CD4-positive, alpha-beta T cell treated with Interleukin-4 for 1 hour (primary cell): ENCODE measurements at places on chromosomes 4 and X.

DNA sequence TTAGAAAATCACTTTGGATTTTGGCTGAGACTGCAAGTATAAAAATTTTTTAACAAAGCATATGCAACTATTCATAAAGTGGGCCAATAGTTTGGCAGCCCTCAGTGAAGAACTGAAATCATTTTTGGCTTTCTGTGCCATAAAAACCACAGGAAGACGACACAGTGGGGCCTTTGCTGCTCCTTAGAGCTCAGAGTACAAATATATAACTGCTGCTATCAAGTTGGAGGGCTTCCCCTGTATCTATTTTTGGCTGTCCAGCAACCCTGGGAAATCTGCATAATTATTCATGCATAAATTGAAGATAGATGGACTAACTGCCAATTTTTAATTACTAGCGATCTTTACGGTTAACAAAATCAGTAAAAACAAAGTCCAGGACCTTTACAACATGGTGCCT, 51.5 kb upstream of the FTHL17 start:
- DNase-seq = no peak

- peak; percentile 69 for DNase-seq
These were observed 28.9 kb upstream of the ACSL1 start for GRCh38 chr4:184854673-184855072.

DNA sequence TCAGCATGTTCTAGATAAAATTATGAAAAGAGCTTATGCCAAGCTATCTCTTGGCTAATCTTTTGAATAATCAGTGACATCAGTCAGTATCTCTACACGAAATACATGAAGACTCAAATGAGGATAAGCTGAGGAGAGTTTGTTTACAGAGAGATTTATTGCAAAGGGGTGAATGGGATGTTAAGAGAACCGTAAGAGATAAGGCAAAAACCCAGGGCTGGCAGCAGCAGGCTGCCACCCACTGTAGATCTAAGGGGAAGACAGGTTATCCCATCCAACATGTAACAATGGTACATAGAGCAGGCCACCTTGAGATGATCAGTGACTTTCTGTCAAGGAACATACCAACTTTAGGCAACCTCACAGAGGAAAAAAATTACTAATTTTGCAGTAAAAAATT, 432.1 kb upstream of the NR3C2 start:
- no peak for DNase-seq

DNA sequence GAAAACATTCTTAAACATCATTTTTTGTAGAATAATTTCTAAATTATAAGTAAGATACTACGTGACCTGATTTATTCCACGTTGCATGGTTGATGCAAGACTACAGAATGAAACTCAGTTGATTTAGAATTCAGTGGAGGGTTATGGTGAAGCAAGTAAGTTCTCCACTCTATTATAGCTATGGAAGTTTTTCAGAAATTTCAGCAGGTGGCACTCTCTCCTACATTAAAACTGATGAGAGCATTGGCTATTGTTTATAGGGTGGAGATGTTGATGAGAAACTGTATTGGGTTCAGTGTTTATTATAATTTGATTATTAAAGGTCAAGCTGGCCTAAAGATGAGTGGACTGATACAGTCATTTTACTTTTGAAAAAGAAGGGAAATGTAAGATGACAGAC, 88.0 kb downstream of the FNIP2 start:
- peak; percentile 51 for DNase-seq

- DNase-seq = no peak
These were observed 255.4 kb downstream of the TLL1 start for GRCh38 chr4:166128403-166128802.

- DNase-seq = no peak
These were observed 47.6 kb downstream of the HAND2 start for GRCh38 chr4:173482330-173482931.

- DNase-seq = no peak
These were observed 87.1 kb upstream of the NPNT start for GRCh38 chr4:105808030-105808749.
